ENCODE measurements at places on chromosomes 11 and 22.

GRCh38 chr11:78281511-78281910, 92.8 kb downstream of the USP35 start:
- DNase-seq = no peak

DNA sequence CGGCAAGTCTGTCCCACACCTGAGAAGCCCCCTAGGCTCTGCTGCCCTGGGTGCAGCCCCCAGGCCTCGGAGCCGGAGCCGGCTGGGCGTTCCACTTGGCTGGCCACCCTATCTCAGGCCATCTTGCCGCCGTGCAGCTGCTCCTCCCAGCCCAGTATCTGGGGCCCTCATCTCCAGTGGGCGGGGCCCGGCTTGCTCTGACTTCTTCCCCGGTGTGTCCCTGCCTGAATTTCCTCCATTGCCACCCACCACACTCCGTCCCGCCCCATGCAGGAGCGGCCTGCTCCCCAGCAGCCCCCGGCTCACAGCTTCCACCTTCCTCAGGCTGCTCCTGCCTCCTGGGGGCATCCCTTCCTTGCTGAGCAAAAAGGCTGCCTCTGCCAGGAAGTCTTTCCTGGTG, 46.6 kb downstream of the WNT7B start:
- no peak for DNase-seq

- DNase-seq = no peak
These were observed 7.2 kb downstream of the CRELD2 start for GRCh38 chr22:49925525-49926128.

- no peak for DNase-seq
These were observed 111.4 kb upstream of the PITPNB start for GRCh38 chr22:28030473-28030872.

- no peak for DNase-seq
These were observed 25.7 kb upstream of the BLID start for GRCh38 chr11:122141725-122142124.

DNA sequence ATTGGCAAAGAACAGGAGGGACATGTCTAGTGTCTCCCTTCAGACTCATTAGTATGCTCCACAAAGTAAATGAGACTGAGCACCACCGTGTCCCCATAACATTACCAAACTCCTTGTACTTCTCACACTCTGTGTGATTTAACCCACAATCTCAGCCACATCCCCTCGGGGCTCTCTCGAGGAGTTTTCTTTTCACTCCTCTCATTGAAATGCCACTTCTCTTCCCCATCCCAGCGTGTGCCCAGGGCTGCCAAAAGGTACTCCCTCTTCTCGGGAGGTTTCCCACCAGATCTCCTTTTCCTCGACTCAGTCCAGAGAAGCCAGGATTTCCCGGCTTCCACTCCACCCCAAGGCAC, 1.1 kb downstream of the RBFOX2 start:
- DNase-seq = no peak

GRCh38 chr11:35675901-35676610, 13.5 kb downstream of the TRIM44 start:
- no peak for DNase-seq

GRCh38 chr11:46337626-46338345, 9.5 kb upstream of the DGKZ start:
- no peak for DNase-seq

GRCh38 chr11:116835042-116835772, 2.2 kb downstream of the APOA1 start:
- peak; percentile 49 for DNase-seq

GRCh38 chr22:17086296-17086695, 1.5 kb downstream of the IL17RA start:
- no peak for DNase-seq

GRCh38 chr11:11250470-11250869, 102.6 kb downstream of the CSNK2A3 start:
- no peak for DNase-seq

- DNase-seq = peak; percentile 37
These were observed 39.0 kb downstream of the IL18BP start for GRCh38 chr11:72037554-72038311.

- peak; percentile 90 for DNase-seq
These were observed 1.4 kb upstream of the NEAT1 start for GRCh38 chr11:65420979-65421793.

GRCh38 chr11:125952973-125953372, 7.1 kb downstream of the VSIG10L2 start:
- DNase-seq = peak; percentile 4

GRCh38 chr11:65401073-65401802, 14.8 kb downstream of the FRMD8 start:
- DNase-seq = no peak

DNA sequence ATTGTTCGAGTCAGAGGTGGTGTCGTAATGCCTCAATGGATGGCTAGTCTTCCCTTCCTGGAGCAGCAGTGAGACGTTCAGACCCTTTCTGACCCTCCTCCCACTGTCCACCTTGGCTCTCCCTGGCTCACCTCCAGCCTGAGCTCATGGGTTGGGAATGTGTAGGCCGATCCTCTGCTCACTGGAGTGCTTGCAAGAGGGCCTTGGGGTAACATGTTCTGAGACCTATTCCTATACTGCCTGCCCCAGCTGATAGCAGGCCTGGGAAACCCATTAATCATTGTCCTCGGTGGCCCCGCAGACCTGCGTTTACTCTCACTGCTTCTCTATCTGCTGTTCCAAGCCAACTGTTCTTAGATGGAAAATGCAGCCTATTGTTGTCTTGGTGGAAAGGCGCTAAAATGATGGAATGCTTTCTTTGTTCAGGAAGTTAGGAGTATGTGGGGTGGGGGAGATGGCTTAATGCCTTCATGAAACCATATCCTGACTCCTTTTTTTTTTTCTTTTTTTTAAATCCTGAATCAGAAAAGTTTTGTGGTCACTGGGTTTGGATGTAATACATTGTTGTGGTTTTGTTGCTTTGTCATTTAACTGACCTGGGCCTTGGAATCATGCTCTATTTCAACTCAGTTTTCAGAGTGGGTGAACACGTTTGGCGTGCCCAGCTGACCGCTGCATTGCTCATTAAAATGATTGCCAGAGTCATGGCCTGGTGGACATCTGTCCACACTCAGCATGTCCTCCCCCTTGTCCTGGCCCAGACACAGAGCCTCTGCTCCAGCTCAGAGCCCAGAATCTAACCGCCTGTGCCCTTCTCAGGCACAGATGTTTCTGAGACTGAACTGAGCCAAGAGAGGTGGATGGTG, 72.5 kb downstream of the MICAL2 start:
- peak; percentile 47 for DNase-seq

GRCh38 chr11:11408436-11409221, 55.6 kb upstream of the CSNK2A3 start:
- no peak for DNase-seq

DNA sequence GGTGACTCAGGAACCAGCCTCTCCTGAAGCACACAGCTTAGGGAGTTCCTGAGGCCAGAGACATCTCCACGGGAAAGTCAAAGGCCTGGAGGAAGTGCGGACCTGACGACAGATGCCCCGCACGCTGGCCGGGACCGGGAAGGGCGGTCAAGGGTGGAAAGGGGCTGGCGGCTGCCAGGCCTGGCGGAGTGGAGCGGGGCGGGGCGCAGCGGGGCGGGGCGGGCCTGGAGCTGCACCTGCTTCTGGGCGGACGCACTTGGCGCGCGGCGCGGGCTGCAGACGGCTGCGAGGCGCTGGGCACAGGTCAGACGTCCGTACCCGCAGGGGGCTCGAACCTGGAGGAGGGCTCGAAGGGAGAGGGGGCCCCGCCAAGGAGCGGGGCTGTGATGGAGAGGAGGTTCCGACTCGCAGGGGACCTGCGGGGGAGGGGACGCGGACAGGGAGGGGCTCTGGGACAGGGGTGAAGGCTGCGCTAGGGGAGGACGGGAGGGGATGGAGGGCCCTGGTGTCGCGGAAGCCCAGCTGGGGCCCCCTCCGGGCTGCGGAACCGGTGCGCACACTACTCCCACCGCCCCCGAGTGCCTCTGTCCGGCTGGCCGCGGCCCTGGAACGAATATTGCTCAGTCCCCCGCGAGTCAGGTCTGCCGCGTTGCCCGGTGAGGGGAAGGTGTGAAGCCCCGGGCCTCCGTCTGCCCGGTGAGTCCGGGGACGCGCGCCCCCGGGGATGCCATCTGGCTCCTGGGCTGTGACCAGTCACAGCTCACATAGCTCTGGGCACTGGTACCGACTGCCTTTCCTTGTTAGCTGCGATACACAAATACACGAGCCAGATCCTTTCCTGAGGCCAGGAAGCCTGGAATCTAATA, at the start of gene TMEM45B:
Gene TMEM45B, plus strand, starts transcription at position 253 of the 866 bp plus-strand sequence. CDS start 36,635 bp downstream, outside the sequence.
- DNase-seq = peak; percentile 74

- DNase-seq = peak; percentile 84
These were observed 496 bp downstream of the TMEM9B start for GRCh38 chr11:8963569-8964323.

- DNase-seq = no peak
These were observed 51.4 kb downstream of the PIWIL3 start for GRCh38 chr22:24723111-24723510.

- no peak for DNase-seq
These were observed 306.1 kb downstream of the C11orf87 start for GRCh38 chr11:109728056-109728455.

DNA sequence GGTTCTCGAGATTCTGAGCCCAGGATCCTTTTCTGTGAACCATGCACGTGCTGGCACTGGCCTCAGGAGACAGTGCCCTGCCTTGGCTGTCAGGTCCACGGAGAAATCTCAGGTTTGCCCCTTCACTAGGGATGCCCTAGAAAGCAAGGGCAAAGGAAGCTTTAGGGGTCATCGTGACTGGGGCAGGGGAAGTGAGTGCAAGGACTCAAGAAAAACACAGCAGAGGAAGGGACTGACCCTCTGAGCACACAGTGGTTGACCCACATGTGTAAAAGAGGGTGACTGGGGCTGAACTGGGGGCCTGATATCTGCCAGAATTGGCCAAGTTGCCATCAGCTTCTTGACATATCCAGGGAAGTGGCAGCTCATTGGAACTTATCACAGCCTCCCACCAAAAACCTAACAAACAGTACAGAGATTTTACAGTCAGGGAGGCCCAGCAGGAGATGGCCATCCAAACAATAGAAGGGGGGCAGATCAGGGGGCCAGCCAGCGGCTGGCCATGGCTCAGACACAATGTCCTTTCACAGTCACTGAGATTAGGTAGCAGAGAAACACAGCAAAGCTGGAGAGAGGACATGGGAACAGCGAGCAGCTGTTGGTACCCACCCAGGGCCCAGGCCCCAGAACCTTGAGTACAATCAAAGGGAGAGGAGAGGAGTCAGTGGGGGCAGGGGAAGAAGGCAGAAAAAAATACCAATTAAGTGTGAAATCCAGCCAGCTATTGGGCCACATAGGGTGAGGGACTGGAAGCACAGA, 4.4 kb downstream of the TMEM121B start:
- no peak for DNase-seq

GRCh38 chr11:69053546-69054396, 5.0 kb downstream of the TPCN2 start:
- DNase-seq = no peak

- DNase-seq = no peak
These were observed 356.9 kb upstream of the CCDC90B start for GRCh38 chr11:83643115-83643514.

GRCh38 chr11:46505741-46506482, 87.9 kb downstream of the AMBRA1 start:
- no peak for DNase-seq

DNA sequence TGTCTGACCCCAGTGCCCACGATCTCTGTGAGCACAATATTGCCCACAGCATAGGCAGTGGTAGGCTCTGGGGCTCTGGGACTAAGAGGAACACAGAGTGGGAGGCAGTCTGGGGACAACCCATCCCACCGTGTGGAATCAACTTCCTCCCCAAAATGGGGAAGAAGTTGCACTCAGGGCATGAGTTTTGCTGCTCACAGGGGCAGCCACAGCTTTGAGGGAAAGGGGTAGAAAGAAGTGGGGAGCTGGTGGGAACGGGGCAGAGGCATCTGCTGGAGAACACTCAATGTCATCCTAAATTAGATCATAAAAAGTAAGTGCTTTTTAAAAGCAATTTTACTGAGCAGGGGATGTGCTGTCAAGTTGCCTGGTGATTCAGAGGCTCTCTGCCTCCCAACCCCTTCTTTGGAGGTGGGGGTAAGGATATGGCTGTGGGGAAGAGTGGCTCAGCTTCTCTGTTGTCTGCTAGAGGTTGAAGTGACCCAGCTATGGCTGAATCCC, 233.8 kb upstream of the NCAM1 start:
- no peak for DNase-seq

Data from NCI-H146 (cell line).